Ecto neural progenitor cell (in vitro differentiated cells): ENCODE measurements at places on chromosomes 13 and 19.

- no peak for DNase-seq
Observed at GRCh38 chr13:23915308-23915707, 18.0 kb upstream of the C1QTNF9B start.

DNA sequence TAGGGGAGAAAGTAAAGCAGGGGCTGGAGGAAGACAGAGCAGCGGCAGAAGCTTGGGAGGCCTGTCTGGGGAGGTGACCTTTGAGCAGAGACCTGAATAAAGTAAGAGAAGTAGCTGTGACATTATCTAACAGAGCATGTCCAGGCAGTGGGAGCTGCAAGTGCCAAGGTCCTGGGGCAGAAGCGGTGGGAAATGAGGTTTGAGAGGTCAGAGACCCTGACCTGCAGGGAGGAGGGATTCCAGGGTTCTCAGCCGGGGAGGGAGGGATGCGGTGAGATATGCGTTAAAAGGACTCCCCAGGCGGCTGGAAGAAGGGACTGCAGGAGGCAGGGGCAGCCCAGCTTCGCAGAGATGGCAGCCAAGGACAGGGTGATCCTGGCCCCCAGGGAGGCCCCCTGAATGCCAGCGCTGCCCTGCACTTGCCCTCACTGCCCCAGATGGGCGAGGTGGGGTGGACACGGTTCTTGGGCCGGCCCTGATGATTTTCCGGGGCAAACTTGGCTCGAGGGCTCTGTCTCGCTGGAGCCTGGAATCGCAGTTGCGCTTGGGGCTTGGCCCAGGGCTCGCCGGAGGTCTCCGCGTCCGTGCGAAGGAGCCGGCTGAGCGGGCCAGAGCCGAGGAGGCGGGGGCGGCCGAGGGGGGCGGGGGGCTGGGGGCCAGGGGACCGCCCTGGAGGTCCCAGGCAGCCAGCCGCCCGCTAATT, 3.2 kb downstream of the CRLF1 start:
- peak; percentile 70 for DNase-seq

DNA sequence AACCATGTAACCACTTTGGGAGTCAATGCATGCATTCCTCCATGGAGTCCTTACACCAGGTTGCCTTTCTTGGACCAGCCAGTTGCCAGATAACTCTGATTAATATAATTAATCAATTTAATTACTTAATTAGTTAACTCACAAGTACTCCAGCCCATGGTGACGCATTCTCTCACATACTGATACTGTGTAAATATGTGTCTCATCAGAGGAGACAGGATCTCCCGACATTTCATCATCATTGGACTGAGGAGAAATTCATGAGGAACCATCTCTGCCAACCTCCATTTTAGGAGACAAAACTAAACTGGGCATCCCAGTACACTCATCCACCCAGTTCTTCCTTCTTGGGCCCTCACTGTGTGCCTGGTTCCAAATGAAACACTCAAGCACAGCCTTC, 6.5 kb upstream of the CASP14 start:
- DNase-seq, result no peak

- no peak for DNase-seq
Observed at GRCh38 chr13:23776698-23777574, 112.3 kb downstream of the MIPEP start.

DNA sequence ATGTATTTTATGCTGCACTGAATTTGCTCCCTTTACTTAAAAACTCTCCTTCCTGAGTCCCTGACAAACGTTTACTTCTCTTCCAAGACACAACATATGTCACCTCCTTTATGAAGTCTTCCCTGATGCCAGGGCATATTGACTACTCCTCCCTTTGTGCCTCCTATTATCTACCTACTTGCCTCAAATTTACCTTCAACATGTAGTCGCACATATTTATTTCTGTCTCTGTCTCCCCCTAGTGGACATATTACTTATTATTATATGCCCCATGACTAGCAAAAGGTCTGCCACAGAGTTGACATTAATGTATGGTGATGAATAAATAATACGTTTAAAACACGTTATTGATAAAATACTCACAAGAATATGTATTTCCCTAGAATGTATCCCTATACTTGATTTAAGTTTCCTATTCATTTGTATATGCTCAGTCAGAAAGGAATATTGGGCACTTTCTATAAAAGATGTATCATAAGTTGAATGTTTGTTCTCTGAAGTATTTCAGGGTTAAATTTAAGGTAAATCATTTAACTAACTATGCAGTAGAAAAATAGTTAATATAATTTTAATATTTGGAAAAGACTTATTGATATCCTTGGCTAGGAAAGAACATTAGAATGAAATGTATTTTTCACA, 250.3 kb upstream of the ATXN8OS start:
- no peak for DNase-seq

- DNase-seq, result no peak
Observed at GRCh38 chr19:32708457-32708856, 11.1 kb upstream of the TDRD12 start.

- DNase-seq, result no peak
Observed at GRCh38 chr19:31451686-31452330, 102.6 kb upstream of the TSHZ3 start.

GRCh38 chr13:100536643-100537180, 51.9 kb downstream of the GGACT start:
- no peak for DNase-seq

- DNase-seq, result peak; percentile 62
Observed at GRCh38 chr19:18543814-18544475, 572 bp upstream of the FKBP8 start.

GRCh38 chr13:44619651-44620050, 43.5 kb upstream of the TSC22D1 start:
- DNase-seq, result no peak

DNA sequence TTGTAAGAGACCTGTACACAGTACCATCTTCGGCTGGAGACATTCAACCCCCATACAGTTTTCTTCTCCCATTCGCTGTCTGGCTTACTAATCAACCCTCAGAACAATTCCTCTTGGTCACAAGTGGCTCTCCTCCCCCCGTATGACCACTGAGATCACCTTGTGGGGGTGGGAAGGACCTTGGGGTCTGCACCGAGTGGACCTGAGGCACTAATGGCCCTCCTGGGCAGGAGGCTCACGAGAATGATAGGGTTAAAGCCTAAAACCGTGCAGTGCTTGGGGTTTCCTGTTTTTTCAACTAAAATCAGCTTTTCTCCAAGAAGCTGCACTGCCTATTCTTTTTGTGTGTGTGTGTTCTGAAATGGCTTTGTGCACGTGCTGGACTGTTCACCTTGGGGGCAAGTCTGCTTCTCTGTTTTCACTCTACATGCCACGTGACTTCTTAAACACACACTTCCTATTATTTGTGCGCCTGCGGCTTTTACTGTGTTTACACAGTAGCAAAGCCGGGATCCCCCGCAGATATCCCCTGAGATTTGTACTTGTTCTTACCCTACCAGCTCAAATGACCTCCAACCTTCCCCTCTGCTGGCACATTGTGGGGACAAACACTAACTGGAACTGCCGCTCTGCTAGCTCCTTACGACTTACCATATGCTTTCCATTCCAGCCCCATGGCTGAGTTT, 12.3 kb downstream of the RBM26 start:
- DNase-seq, result peak; percentile 47

DNA sequence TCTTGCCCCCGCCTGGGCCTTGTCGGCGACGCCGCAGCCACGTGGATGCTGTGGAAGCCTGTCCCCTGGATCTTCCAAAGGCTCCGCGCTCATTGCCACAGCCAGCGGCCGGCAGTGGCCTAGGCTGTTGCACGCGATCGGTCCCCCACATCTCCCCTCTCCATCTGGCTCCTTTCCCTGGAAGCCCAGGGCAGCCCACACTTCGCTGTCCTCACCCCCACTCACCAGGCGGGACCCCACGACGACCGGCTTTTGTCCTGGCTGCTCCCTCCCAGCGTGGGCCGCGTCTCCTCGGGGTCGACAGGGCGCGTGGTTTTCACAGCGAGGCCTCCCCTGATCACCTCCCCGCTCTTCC, 605 bp upstream of the TEX30 start:
- DNase-seq, result no peak

GRCh38 chr13:109436055-109436622, 350.2 kb downstream of the IRS2 start:
- no peak for DNase-seq

GRCh38 chr19:56837492-56838023, 3.0 kb downstream of the PEG3 start:
- no peak for DNase-seq

DNA sequence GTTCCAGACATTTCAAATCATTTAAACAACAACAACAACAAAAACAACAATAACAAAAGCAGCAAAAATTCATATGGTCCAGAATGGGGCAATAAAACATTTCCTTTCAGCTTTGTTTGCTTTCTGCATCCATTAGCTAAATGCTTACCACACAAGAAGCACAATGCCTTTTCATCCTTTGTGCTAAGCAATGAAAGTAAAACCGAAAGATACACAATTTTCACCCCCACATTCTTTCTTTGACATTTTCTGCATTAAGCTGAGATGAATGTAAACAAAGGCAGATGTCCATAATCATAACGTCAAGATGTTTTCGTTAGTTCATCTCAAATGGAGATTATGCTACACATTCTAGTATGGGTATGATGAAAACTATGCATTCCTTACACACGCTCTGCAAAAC, 568.5 kb downstream of the SLITRK6 start:
- DNase-seq, result no peak

DNA sequence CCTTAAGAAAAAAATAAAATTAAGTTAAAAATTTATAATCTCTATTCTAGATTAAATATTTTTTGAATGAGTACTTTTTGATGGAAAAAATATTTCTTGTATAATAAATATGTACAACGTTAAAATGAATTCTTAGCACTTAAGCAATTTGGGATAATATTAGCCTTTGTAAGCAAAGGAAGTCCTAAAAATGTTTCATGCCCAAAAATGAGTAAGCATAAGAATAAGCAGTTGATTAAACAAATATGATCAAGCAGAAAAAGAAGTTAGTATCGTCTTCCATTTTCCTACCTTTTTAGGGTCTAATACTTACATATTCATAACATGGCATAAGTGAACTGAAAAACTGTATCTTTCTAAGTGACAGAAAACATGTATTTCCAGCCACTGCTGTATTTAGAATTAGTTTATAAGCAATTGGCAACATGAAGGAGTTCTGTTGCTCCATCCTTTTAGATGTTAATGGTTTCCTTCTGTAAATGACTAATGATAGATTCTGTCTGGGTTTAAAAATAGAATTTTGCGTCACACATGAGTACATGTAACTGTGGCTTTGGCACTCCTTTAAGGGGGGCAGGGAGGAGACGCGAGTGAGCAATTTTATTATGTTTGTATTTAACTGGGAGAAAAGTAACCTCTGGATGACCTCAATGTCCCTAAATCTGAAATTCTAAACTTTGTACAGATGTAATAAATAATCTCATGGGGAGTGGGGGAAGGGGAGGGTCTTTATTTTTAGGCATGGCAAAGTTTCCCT, 237.4 kb downstream of the RGCC start:
- DNase-seq, result no peak

DNA sequence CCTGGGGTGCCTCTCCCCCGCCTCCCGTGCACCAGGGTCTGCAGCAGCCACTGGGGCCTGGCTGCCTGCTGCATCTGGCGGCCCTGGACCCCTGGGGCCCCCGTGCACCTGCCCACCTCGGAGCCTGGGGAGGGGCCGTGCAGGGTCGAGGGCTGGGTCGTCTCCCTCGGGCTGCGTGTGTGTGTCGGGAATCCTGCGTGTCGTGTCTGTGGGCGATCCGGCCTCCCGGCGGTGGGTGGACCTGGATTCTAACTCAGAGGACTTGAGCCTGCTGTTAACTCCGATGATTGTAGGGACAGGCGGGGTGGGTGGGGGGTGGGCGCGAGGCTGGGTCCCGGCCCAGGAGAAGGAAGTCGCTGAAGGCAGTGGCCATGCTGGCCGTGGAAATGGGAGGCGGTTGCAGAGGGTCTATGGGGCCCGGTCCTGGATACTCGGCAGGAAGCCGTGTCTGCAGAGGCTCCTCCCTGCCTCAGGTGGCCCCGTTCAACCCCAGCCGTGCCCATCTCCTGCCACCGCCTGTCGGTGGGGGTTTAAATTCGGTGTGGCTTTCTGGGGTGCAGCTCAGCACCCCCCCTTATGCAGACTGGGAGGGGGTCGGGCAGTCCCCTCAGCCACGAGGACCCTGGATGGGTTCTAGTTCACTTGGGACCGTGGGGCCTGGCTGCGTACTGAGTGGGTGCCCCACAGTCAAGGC, 9.4 kb upstream of the WDR18 start:
- no peak for DNase-seq

- no peak for DNase-seq
Observed at GRCh38 chr13:50766695-50767094, 76.8 kb downstream of the DLEU7 start.

DNA sequence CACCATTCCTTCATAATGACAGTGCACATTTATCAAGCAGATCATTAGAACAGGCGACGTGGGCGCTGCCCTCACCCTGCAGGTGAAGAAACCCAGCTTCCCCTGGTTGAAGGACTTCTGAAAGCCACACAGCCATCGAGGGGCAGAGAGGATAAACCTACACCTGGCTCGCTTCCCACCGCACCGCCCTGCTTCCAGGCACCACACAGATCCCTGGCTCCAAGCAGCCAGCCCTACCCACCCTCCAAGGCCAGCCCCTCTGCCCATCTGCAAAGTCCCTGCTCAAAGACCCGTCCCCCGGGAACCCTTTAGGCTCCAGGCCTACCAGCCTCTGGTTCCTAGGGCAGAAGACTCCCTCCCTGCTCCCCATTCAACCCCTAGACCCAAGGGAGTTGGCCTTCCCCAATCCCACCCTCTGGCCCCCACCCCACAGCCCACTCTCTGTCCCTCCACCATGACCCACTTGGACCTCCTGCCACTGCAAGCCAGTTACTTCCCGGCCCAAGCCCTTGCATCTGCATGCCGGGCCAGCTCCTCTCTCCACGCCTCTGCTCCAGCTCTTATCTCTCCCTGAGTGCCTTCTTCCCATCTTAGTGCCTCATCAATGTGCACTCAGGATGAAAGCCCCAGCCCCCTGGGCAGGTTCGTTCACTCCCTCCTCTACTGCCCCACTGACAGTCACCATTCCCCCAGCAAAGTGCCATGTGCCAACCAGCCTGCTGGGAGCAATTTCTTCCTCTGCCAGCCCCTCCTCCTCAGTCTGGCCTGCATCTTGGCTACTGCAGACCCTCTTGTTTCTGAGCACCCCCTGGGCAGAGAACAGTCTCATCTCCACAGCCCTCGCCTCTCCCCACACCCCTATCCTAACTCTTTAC, 28.0 kb downstream of the PEPD start:
- no peak for DNase-seq

GRCh38 chr13:110634558-110634957, 19.2 kb downstream of the NAXD start:
- no peak for DNase-seq
